ENCODE measurements at places on chromosomes 3 and 15.

DNA sequence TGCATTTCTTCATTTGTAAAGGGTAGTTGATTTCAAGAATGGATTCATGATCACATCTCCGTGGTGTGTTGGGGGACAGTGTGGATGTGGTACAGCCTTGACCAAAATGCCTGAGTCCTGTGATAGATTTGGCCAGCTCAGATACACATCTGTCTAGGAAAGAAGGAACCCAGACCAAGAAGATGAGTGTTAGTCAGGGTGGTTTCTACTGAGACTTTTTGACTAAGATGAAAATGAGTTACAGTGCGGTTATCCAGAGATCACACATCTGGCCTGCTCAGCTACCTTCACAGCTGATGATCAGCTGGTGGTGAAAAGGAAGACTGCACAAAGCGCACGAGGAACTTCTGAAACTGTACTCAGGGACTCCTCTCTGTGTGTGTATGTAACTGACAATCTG, 68.0 kb downstream of the FNDC3B start:
- DNase-seq = no peak

- DNase-seq = no peak
These were observed 4.0 kb upstream of the MGA start for GRCh38 chr15:41656188-41656587.

DNA sequence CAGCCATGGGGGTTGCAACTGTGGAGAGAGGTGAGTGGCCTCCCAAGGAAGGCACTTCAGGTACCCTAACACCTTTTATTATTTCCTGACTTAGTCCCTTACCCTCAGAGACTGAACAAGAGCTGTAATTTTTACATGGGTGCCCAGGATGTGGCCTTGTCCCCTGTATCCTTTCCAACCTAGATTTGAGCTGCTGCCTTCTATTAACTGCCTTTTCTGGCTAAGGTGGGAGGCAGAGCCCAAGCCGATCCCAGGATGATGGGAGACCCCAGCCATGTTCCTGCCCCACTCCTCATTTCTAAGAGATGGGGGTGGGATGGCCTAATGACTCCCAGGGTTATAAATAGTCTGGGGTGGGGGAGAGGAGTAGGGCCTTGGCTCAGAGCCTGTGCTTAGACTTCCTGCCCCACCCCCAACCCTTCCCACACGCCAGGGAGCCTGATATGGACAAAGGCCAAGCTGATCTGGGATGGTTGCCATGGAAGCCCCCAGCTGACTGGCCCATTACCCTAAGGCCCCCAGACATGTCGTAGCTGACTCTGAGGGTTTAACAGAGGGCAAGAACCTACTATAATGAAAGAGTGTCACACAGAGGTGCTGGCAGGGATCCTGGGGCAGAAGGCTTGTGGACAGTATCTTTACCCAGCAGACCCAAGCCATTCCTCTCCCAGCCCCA, 1.9 kb downstream of the KLHDC8B start:
- DNase-seq = no peak

DNA sequence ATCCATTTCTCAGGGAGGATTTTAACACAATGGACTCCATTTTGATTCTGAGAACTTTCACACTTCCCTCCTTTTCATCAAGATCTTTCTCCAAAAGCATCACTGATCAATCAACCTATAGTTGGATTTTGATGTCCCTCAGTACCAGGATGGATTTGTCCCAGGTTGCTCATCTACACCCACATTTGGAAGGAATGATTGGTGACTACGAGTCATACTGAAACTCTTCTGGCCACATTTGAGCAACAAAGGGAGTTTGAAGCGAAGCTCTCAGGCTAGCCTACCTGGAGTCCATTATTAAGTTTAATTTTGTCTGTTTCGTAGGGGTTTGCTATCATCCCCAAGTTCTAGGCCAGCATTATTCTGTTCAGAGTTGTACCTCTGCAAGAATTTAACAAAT, 31.3 kb upstream of the ATP8B4 start:
- DNase-seq = no peak

- no peak for DNase-seq
These were observed 35.8 kb upstream of the SLC24A5 start for GRCh38 chr15:48084759-48085590.

DNA sequence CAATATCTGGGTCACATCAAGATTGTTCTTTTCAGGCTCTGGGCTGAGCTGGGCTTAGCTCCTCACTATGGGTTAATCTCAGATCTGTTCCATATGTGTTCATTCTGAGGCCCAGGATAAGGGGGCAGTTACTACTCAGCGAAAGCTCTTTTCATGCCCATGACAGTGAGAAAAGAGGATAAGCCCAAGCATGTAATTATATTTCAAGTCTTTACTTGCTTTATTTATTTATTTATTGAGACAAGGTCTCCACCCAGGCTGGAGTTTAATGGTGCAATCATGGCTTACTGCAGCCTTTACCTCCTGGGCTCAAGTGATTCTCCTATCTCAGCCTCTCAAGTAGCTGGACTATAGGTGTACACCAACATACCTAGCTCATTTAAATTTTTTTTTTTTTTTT, 44.7 kb upstream of the SELENOK start:
- no peak for DNase-seq

DNA sequence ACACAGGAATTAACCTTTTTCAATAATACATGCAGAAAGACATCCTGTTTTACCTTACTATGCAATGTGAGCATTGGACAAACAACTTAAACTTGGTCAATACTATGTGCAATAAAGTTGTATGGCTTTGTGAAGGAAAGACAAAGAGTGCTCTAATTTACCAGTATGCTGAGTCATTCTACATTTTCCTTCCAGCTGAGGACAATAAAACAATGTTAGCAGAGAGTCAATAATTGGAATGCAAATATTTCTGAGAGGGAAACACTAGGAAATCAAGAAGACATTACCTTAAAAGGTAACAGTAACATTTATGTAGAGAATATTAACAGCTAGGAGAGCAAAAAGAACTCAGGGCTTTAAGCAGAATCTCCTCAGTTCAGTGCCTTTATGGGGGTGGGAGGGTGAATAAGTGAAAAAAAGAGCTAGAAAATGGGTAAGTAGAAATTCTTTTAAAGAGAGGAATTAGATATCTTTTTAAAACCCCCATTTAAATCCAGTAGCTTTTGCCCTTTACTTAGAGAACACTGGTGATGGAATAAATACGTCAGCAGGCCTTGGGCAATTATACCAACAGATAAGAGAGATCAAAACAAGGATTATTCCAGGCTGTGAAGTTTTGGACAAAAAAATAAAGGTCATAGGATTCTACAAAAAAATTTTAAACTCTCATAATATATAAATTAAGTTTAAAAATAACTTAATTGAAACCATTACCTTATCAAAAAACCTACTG, 11.6 kb upstream of the HGD start:
- peak; percentile 34 for DNase-seq

GRCh38 chr3:152491922-152492321, 223.2 kb downstream of the MBNL1 start:
- no peak for DNase-seq

DNA sequence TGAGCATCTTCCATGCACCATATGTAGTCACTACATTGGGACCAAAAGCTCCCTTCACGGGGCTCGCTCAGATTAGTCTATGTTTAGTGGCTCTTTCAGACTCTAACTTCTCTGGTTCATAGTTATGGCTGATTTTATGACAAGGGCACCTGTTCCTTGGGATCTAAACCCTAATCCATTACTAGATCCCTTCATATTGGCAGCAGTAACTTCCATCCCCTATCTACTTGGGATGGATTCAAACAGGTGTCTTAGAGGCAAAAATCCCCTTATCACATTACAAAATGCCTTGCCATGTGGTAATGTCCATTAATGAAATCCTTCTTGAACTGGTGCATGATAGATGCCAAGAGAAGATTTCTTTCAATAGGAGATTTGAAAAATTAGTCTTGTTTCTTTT, 96.7 kb upstream of the TP63 start:
- DNase-seq = no peak

- no peak for DNase-seq
These were observed 135.0 kb downstream of the IMPG2 start for GRCh38 chr3:101185341-101185740.

GRCh38 chr15:52523647-52524046, 5.0 kb downstream of the MYO5A start:
- DNase-seq = no peak

DNA sequence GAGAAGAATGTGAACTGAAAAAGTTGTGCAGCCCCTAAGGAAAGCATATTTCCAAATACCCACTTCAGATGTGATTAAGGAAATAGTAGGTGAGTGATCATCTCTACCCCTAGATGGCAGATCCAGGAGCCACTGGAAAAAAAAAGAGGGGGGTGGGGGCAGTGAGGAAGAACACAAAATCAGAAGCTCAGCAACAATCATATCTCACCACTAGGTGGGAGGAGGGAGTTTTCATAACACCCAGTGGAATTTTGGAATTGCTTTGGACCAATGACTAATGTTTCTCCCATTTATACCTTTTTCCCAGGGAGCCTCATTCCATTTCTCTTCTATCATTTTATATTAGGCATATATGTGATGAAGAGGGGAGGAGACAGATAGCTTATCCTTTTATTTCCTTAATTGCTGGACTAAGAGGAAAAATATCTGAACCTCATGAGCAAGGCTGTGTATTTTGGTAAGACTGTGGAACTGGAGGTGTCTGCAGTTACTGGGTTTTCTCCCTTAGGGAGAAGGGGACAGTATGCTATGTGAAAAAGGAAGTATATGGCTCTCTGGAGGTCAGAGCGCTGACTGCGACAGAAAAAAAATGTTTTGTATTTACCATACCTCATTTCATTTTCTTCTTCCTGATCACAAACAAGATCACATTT, 363.4 kb downstream of the GAP43 start:
- DNase-seq = no peak

- DNase-seq = no peak
These were observed 10.7 kb downstream of the STT3B start for GRCh38 chr3:31543375-31543774.

DNA sequence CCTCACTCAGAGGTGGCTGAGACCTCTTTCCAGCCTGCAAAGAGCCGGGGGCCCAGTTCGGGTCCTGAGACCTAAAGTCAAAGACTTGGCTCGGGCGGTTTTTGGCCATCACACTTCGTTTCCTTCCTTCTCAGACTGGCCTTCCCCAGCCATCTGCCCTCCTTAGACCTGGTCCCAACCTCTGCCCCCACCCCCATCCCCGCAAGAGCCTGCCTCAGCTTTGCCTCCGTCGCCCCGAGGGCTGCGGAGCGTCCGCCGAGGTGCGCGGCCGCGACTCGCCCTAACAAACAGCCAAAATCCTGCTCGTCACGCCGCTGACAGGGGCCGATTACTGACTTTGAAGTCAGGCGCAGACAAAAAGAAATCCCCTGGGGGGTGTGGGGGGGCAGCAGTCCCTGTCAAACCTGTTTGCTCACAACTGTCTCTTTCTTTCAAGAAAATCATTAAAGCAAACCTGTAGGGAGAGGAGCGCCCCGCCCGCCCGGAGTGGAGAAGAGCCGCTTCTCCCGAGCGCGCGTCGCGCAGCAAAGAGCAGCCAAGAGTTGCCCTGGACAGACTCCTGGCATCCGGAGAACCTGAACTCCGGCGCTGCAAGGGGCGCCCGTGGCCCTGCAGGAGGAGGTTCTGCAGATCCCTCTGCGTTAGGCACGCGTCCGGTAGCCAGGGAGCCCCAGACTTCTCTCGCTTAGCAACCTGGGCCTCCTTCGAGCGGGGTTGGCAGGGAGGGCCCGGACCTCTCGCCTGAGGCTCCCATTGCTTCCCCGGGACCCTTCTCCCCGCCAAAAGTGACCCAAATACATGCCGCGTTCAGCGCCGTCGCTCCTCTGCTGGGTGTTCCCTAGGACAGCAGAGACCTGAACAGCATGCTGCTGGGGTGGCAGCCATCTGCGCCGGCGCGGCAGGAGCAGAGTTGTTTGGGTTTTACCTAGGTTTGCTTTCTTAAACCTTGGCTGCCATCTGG, 4.5 kb downstream of the SOX14 start:
- DNase-seq = no peak

- DNase-seq = no peak
These were observed 150.5 kb downstream of the CFAP20DC start for GRCh38 chr3:58899159-58899952.
